GM04503 (cell line): ENCODE measurements at places on chromosomes 1 and 21.

DNA sequence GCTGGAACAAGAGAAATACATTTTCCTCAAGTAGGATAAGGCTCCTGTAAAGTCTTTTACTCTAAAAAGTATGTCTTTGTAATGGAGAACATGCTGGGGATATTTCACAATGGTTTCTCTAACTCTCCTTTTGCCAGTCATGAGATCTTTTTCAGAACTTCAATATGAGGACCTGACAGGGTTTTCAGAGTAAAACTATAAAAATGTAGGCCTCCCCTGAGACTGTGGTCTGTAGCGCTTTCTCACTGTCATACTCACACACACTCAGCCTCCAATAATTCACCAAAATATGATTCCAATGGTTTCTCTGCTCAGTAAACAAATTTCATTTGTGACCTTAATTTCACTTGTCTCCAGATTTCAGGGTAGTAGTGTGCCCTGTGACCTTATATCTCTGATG lies 440.1 kb upstream of the PTBP2 start:
- DNase-seq: peak; percentile 17

- DNase-seq: peak; percentile 97
These were observed 44.2 kb downstream of the OSBPL9 start for GRCh38 chr1:51661081-51661518.

DNA sequence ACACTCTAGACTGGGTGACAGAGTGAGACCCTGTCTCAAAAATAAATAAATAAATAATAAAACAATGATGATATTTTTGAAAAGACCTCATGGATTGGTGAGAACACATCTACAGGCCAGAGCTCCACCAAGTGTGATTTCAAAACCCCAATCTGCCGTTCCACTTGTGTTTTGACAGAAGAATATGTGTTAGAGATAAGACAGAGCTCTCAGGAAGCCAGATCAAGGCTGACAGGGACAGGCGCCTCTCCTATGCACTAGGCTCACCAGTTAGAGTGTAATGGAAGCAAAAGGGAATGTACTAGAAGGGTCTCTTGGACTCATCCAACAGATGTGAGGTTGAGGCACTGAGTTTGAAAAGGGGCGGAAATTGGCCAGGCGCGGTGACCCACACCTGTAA lies 110.7 kb upstream of the ERRFI1 start:
- DNase-seq: no peak

GRCh38 chr1:38831731-38832369 lies 27.7 kb downstream of the RRAGC start:
- DNase-seq: no peak

DNA sequence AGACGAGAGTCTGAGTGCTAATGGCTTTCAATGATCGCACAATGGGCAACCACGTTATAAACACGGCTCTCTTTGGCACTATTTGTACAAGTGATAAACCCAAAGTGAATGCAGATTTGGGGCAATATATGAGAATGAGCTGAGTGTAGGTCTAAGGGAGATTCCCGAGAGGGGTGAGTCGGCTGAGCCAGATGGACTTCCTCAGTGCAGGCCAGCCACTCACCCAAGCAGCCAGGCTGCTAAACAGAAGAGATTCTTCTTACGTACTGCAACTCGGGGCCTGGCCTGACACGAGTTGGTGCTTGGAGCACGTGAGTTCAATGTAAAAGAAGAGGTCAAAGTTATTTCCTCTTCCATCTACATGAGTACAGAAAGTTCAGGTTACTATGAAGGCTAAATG lies 6.2 kb upstream of the MIXL1 start:
- DNase-seq: no peak

- no peak for DNase-seq
These were observed 14.3 kb upstream of the LPAR3 start for GRCh38 chr1:84907095-84907827.

DNA sequence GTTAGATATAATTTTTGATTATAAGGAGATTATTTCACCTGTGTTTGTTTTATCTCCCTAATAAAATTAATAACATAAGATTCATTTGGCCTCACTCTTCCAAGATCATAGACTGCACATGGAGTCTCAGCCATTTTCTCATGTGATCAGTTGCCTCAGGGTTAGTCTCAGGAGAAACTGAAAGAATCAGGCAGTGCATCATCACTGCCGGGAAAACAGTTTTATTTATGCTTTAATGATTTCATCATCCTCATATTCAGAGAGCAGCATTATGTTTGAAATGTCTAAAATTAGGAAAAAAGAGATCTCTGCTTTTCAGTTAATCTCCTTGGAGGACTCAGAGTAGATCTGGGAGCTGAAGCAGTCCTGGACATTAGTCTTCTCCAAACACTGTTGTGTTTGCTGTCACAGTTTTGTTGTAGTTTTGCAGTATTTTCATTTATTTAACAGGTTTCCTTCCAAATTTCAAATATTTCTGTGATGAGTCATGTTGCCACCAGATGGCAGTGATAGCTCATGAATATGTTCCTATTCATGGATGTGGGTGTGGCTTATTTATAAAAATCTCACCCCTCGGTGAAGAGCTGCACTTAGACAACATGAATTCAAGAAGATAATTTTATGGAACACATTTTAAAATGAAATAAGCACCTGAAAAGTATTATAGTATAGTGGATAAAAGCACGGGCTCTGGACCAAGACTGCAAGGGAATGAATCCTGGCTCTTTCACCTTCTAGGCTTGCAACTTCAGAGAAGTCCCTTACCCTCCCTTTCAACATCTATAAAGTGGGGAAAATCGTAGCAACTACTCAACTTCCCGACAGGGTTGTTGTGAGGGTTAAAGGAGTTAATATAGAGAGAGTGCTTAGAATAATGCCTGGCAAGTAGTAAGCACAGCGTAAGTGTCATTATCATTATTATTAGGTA lies 31.2 kb downstream of the CHD1L start:
- peak; percentile 55 for DNase-seq

DNA sequence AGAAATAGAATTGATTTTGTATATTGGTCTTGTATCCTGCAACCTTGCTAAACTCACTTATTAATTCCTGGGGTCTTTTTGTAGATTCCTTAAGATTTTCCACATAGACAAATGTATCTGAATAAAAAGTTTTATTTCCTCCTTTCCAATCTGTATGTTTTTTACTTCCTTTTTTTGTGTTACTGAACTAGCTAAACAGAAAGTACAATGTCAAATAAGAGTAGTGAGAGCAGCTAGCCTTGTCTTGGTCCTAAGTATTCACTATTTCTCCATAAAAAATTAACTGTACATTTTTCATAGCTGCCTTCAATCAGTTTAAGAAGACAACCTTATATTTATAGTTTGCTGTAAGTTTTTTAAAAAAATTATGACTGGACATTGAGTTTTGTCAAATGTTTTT lies 74.9 kb downstream of the FASLG start:
- DNase-seq: no peak

- DNase-seq: no peak
These were observed 12.6 kb downstream of the SUCO start for GRCh38 chr1:172545396-172546004.

DNA sequence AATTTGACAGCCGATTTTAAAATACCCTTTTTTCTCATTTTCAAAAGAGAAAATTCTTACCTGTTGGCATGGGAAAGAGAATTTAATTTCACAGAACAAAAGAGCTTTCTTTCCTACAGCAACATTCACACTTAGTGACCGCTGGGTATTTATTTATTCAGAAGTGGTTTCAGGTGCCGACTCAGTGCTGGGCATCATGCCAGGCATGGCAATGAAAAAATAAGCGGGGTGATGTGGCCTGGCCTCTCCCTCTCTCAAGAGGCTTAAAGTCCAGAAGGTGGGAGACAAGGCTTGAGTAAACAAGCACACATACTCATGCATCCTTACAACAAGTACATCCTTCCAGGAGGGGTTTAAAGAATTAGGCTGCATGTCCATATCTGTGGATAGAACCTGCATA lies 4.1 kb upstream of the PCP4 start:
- DNase-seq: no peak

DNA sequence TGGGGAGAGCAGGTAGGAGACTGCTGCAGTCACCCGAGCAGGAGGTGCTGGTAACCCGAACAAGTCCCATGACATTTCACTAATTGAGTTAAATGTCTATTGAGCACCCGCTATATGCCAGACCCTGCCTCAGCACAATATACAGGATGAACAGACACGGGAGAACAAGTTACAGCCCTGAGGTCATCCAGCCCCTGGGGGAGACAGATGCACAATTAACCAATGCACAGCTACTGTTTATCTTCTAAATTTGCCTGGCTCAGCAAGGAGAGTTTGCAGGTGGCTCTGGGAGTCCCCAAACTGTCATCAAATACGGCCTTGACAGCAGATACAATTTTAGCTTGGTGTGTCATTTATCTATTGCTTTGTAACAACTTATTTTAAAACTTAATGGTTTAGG lies 18.1 kb downstream of the CITED4 start:
- no peak for DNase-seq

DNA sequence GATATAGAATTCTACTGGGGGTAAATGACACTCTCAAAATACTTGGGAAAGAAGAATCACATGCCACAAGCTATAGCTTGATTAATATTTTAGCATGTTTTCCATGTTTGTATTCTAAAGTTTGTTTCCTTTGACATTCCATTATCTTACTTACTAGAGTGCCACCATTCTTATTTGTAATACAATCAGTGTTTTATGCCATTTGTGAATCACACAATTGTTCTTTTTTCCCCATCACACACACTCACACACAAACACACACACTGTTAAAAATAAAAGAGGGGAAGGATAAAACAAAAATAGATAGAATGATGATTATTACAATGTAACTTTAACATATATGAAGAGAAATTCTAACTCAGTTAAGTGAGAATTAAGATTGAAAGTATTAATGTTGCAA lies 16.0 kb upstream of the TEKT2 start:
- DNase-seq: no peak
